ENCODE measurements at places on chromosomes 1 and 21. TPM values are rescaled to one million over a fixed set of nuclear protein-coding genes. Genes with fewer than 3 reads are reported as not detected.

DNA sequence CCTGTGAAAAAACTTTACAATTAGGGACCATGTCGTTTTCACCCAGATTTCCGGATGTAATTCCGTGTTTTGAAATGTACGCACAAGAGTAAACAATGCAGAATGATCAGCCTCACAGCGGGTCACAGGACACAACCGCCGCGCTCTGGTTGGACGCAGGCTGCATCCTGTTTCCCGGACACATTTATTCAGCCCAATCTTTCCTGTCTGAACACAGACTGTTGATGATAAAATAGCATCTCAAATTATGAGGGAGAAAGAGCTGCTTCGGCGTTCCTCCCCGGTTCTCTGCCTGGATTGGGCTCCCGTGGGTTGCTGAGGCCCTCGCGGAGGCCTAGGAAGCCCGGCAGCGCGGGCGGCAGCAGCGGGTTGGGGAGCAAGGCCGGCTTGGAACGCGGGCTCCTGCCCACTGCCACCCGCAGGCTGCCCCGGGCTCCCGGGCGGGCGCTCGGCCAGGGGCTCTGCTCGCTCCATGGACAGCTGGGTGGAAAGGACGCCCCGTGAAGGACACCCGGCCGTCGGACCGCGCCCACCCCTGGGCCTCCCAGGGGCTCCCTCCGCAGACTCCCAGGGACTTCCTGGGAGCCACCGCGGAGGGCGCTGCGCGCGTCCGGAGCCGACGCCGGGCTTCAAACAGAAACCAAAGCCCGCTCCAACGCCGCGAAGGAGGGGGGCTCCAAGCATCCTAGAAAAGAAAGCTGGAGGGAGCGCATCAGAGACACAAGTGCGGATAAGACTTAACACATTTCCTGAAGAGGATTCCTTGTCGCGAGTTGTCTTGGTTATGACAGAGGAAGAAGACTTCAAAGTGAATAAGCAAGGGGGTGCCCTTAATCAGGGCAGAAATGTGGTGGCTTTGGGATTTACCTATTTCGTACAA is 122.3 kb downstream of the ESRRG start:
- DNase-seq = peak; percentile 87

DNA sequence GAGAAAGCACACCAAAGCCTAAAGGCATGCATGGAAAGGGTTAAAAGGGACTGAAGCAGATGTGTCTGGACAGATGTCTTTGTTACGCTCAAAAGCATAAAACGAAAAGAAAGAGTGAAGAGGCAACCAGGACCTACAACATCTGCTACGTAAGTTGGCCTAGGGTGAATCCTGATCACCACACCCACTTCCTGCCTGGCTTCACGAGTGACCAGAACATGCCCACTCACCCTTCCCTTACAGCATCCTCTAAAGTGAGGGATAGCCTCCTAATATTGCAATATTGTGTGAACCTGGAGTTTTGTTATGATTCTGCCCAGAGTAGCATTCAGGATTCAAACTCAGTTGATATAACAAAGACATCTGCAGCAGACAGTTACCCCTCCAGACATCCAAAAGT is 10.6 kb upstream of the OLIG2 start:
- no peak for DNase-seq

DNA sequence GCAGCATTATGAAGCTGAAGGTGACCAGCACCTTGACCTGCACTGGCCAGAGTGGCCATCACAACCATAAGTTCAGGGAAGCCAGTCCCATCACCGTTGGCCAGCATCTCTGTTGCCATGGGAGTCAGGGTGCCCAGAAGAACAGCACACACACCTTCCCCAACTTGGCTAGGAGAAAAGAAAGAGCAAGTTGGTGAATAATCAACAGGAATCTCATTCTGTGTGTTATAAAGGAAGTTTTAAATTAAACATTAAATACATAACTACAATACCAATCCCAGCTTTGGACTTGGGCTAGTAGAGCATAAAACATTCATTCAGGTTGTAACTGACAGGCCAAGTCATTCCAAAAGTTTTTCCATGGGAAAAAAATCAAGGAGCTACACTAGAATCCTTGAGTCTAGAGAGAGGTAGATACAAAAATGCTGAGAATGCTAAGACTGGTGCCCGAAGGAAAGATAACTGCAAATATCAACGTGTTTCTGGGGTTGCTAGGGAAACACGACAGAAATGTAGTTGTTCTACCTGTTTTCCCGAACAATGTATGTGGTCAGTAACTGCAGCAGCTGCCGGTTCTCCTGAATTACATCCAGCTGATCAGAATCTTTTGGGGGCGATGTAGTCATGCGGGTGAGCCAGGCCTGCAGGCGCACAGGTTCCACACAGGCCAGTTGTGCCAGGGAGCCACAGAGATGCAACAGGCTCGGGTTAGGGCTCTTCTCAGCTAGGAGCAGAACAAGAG is 45.6 kb downstream of the UBR4 start:
- DNase-seq = no peak

Gene ITGB2
- 185 TPM for total RNA-seq

Gene SELE
- 3.4 TPM for total RNA-seq

DNA sequence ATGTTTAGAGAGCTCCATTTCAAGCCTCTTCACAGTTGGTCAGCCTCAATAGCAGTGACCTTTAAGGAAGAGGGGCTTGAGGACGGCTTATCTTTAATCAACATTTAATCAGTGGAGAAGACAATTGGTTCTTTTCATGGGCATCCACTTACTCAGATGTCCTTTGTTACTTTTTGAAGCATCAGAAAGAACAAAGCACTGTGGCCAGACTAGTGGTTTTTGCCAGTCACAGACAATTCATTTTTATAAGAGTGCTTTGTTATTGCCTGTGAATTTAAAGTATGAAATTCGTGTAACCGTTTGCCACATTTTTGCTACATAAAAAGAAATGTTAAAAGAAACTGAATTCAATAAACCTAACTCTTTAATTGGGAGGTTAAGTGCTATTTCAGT is 222.8 kb downstream of the TPR start:
- DNase-seq = no peak

- DNase-seq = no peak
Measured at GRCh38 chr1:67611846-67612245, 73.2 kb upstream of the GADD45A start.

DNA sequence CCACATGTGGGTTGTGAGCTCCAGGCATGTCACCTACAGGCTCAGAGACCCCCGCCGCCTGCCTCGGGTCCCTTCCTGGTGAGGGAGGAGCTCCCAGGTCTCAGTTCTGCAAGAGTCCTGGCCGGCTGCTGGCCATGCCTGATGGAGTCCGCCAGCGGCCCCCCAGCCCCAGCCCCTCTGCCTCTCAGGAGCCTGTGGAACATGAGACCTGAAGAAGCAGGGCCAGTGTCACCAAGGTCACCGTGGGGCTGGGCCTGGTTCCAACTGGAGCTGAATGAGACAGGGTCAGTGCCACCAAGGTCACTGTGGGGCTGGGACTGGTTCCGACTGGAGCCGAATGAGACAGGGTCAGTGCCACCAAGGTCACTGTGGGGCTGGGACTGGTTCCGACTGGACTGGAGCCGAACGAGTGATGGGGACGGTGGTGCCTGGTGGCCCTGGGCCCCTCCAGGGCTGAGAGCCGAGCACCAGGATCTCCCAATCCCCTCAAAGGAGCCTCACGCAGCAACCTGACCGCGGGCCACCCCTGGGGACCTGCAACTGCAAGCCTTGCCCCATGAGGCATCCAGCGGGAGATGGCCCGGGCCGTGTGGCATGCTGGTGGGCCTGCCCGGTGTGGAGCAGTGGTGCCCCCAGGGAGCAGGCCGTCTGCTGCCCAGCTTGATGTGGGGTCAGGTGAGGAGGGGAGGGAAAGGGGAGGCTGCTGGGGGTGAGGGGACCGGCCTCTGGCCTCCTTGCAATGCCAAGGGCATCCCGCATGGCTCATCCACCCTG is 14.5 kb upstream of the PTTG1IP start:
- DNase-seq = no peak

Gene ANGPTL7
- 1.6 TPM for total RNA-seq

- no peak for DNase-seq
Measured at GRCh38 chr21:42142627-42143026, 71.5 kb downstream of the UMODL1 start.
